ENCODE measurements at places on chromosomes 11 and 22. TPM values are rescaled to one million over a fixed set of nuclear protein-coding genes. Genes with fewer than 3 reads are reported as not detected.

- DNase-seq: no peak
Observed at GRCh38 chr11:48037709-48038468, 57.5 kb downstream of the PTPRJ start.

DNA sequence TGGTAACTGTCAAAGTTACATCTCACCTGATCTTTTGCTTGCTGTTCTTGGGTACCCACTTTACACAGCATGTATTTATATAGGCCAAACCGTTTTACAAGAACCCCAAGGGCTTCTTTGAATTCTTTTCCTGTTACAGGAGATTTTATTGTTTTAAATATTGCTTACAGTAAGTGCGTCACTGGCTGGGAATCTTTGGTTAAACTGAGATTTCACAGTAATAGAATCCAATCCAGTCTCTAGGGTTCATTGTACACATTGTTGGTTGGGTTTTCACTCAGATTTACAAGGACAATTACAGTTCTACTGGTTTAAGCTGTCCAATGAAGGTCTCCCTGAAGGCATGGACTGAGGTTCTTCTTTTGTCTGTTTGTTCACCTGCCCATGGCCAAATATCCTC lies 171.7 kb downstream of the INSC start:
- no peak for DNase-seq

KRTAP5-3 gene
- not detected for total RNA-seq

MMP3 gene
- total RNA-seq: not detected

DNA sequence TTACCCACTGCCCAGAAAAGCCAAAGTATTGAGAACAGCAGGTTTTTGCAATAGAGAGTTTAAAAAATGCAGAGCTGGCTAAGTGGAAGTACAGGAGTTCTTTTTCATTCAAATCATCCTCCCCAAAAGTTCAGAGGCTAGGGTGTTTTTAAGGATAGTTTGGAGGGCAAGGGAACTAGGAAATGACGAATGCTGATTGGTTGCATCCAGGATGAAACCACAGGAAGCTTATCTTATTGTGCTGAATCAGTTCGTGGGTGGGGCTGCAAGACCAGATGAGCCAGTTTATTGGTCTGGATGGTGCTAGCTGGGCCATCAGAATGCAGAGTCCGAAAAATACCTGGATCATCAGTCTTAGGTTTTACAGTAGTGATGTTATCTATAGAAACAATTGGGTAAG lies 1427.1 kb downstream of the LRRC4C start:
- no peak for DNase-seq

NCAM1 gene
- 1.7 TPM for total RNA-seq

GRCh38 chr11:43994196-43994595 lies 51.8 kb downstream of the C11orf96 start:
- DNase-seq: no peak

- no peak for DNase-seq
Observed at GRCh38 chr11:123526027-123526805, 96.1 kb downstream of the GRAMD1B start.

DNA sequence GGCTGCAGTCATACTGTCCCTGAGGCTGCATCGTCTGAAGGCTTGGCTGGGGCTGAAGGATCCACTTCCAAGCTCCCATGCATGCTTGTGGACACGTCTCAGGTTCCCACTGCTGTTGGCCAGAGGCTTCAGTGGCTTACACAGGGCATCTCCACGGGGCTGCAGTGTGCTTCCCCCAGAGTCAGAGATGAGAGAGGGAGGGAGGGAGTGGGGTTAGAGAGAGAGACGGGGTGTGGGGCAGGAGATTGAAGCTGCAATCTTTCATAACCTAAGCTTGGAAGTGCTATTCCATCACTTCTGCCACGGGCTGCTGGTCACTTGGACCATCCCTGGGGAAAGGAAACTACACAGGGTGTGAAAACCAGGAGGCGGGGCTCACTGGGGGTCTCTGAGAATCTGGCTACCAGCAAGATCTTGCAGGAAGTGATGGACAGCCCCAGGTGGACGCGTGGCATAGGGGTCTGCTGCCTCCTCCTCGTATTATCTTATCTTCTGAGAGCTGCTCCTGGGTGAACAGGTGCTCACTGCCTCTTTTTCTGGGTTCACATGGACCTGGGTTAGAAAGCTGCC lies 63.0 kb upstream of the MYEOV start:
- no peak for DNase-seq

DNA sequence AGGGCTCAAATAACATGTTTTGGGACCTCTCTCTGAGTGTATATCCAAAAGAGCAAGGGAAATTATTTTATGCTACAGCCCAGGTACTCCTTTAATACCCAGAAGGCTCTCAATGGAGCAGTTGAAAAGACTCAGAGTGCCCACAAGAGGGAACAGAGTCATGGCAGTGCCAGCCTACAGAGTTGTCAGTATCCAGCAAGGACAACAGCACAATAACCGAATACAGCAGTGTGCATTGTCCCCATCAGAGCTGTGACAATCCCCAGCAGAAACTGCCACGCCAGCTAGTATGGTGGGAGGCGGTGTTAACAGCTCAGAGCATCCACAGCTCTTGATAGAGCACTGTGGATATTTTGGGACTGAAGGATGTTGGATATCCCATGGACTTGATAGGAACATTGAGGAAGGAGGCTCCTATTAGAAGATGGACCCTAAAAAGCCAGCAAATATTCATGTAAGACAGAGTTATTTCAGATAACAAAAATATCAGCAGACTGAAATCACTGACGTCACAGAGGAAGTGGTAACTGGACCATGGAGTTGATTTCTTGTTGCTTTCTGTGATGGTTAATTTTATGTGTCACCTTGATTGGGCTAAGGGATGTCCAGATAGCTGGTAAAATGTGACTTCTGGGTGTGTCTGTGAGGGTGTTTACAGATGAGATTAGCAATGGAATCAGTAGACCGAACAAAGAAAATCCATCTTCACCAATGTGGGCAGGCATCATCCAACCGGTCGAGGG lies 17.7 kb upstream of the PAFAH1B2 start:
- no peak for DNase-seq

- DNase-seq: no peak
Observed at GRCh38 chr22:47422736-47423135, 660.3 kb downstream of the TBC1D22A start.

DNA sequence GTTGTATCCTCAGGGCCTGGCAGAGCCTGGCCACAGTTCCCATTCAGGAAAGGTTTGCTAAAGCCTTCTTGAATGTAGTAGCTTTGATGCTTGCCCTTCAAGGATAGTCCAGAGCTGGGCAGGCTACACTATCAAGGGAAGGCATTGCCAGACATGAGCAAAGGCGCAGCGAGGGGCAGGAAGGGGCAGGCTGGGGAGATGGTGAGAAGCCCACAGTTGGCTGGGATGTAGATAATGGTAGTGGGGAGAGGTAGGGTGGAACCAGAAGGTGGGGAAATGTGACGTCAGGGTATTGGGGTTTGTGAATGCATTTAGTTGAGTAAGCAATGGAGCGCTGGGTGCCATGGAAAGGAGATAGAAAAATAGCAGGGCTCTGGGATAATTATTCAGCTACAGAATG lies 28.6 kb downstream of the LRRC32 start:
- DNase-seq: no peak

DERL3 gene
- 20.5 TPM for total RNA-seq

- DNase-seq: peak; percentile 62
Observed at GRCh38 chr11:2775626-2776350, 76.0 kb upstream of the KCNQ1OT1 start.

DNA sequence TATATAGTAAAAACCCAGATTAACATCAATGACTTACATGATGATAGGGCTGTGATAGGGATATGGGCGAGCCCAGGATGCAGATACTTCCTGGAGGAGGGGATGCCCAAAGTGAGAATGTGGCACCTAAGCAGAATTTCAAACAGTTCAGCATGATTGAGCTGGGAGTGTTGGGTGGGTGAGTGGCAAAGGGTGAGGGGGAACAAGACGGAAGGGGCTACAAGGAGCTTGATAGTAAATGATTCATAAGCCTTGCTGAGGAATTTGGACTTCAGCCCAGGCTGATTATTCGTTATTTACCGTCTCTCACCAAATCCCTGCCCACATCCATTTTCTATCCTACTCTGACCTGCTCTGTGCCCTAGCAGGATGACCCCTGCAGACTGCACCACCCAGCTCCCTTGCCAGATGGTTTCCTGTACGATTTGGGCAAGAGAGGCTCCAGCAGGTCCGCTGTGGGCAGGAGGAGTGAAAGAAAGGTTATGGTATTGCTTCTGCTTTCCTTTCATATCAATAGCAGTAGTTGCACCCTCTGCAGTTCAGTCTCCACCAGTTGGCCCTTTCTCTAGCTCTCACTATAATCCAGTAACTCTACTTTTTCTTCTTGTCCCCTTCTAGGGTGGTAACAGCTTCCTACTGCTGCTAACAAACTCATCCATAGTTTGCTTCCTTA lies 30.3 kb upstream of the SIK2 start:
- DNase-seq: no peak

TREH gene
- 1.5 TPM for total RNA-seq

GRCh38 chr22:49373801-49374226 lies 453.9 kb downstream of the BRD1 start:
- no peak for DNase-seq

- no peak for DNase-seq
Observed at GRCh38 chr22:45516163-45516562, 13.5 kb downstream of the FBLN1 start.

- DNase-seq: no peak
Observed at GRCh38 chr22:32880061-32880460, 78.6 kb downstream of the TIMP3 start.

- no peak for DNase-seq
Observed at GRCh38 chr22:44275631-44275995, 37.1 kb downstream of the SHISAL1 start.

DNA sequence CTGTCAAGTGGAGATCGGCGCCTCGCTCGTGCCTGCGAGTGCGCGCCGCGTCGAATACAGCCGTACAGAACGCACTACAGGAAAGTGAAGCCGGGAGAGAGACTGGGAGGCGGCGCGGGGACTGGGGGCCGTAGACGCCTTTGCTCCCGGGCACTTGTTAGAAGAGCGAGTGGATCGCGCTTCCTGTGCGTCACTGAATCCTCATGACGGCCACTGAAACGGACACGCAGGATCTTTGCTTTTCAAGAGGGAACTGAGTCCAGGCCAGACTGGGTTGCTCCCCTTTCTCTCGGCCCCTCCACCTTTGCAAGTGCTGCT lies 314 bp downstream of the RIC8A start:
- peak; percentile 45 for DNase-seq

GRCh38 chr11:95800438-95800837 lies 10.1 kb downstream of the CEP57 start:
- DNase-seq: no peak

- DNase-seq: no peak
Observed at GRCh38 chr22:41338614-41339212, 37.4 kb downstream of the ZC3H7B start.

- DNase-seq: no peak
Observed at GRCh38 chr11:12102588-12103410, 7.6 kb upstream of the MICAL2 start.

DNA sequence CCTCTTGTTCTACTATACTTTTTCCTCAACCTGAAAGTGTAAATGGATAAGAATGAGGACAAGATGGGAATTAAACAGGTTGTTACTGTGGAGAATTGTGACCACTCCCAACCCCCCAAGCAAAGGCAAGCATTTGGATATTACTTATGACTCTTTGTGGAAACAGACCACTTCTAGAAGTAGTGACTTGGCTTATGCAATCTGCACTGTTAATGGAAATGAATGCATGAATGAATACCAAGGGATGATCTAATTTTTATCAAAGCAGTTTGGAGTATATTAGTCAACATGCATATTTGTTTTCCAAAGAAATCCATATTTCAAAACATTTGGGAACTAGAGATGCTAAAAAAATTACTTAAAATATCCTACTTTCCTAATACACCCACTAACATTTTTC lies 35.3 kb downstream of the AMOTL1 start:
- no peak for DNase-seq

GRCh38 chr11:96082002-96082899 lies 158.3 kb upstream of the MTMR2 start:
- DNase-seq: no peak

- DNase-seq: peak; percentile 90
Observed at GRCh38 chr22:19962246-19962908, 20.8 kb upstream of the TXNRD2 start.

GSTT2B gene
- total RNA-seq: 12.4 TPM

- DNase-seq: peak; percentile 25
Observed at GRCh38 chr22:44882226-44882905, 127.4 kb downstream of the PHF21B start.

CD3D gene
- total RNA-seq: 0.95 TPM

TRIM5 gene
- total RNA-seq: 16.1 TPM

KIRREL3 gene
- total RNA-seq: 0.14 TPM

DNA sequence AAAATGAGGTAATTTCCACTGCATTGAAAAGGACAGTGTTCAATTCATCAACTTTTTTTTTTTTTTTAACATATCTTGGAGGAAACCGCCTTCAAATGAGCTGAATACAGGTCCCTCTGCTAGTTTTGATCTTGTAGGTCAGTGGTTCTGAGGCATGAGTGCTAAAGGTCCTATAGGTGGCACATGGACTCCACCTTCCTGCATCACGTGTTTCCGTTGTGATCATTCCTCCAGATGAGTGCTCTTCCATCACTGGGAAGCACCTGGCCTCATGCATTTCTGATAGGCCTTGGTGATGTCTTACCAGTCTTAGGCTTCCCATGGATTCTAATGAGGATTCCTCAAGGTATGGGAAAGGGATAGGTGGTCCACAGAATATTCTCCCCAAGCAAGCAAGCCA lies 37.8 kb downstream of the FDX1 start:
- no peak for DNase-seq

DNA sequence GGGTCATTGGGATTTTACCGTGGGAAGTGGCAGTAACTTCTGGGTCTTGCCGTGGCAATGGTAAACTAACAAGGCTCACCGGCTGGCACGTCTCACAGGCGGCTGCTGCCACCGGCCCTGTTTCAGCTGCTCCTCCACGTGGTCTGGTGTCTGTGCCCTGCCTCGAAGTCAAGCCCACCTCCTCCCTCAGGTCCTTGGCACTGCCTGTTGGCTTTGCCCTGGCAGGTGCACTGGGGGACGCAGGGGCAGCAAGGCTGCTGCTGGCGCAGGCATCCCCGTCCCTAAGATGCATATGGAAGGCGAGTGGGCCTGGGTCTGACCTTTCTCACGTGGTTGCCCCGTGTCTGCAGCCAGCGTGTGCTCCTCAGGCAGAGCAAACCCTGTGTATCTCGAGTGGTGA lies 783.6 kb downstream of the BRD1 start:
- no peak for DNase-seq

DNA sequence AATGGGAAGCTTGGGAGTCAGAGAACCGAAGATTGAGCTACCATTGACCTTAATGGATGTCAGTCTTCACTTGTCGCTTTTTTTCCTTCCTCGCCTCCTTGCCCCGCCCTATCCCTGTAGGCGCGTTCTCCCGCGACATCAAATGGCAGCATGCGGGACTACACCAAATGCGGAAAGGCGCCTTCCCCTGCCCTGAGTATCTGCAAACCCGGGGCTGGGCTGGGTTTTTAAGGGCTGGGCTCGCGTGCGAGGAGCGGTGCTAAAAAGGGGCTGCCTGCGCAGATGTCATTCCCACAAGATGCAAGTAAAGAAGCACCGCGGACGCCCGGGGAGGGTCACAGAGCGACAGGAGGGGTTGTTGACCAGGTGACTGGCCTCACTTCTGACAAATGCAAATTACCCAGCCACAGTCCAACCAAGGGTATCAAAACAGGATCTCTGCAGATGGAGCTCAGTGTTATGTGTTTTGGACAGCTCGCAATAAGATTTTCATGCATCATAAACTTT lies 4.7 kb upstream of the FAM111B start:
- peak; percentile 71 for DNase-seq
